Stimulated activated CD8-positive, alpha-beta memory T cell treated with anti-CD3 and anti-CD28 coated beads, Interleukin-4, amount 100 ng/mL, for 4 hours (primary cell): ENCODE measurements at places on chromosomes 7 and 10.

GRCh38 chr7:30929686-30930085 lies 18.0 kb downstream of the AQP1 start:
- no peak for DNase-seq

DNA sequence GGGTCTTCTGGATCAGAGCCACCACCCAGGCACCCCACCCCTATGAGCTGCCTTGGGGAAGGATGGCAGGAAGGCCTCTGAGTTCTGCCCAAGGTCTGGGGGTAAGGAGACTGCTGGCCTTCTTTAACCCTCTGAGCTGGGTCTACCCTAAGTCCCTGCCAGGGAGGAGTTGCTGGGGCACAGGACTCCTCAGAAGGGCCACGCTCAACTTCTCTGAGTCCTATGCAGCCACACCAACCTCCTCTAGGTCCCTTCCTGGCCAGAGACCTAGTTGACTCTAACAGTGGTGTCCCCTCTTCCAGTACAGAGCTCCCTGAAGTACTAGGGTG lies 2.6 kb upstream of the NEURL1 start:
- DNase-seq: no peak

- DNase-seq: no peak
These were observed 259.3 kb downstream of the ZEB1 start for GRCh38 chr10:31578181-31578852.

DNA sequence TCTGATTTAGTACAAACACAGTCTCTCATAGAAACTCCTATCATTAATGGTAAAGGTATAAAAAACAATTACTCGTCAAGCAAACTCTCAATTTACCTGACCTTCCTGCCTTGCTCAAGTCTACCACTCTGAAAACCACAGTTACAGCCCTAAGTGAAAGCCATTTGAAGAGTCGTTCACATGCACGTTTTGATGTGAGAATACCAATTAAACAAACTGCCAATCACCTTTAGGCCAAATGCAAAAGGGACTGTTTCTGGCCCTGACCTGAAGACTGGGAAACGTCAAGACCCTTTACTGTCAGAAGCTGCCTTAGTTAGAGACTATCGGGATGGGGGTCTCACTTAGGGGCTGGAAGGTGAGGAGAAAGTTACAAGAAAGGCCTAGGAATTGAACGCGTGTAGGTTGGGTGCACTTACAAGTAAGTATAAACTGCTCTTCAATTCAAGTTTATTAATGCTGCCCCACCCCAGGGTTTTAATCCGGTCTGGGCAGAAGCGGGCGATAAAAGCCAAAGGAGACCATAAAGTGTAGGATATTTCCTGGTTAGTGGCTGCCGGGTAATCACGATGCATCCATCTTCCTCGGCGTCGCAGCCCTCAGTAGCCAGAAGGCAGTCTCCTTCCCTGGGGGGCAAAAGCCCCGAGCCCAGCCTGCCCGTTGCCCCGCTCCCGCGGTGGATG lies 935 bp downstream of the TM9SF3 start:
- no peak for DNase-seq

DNA sequence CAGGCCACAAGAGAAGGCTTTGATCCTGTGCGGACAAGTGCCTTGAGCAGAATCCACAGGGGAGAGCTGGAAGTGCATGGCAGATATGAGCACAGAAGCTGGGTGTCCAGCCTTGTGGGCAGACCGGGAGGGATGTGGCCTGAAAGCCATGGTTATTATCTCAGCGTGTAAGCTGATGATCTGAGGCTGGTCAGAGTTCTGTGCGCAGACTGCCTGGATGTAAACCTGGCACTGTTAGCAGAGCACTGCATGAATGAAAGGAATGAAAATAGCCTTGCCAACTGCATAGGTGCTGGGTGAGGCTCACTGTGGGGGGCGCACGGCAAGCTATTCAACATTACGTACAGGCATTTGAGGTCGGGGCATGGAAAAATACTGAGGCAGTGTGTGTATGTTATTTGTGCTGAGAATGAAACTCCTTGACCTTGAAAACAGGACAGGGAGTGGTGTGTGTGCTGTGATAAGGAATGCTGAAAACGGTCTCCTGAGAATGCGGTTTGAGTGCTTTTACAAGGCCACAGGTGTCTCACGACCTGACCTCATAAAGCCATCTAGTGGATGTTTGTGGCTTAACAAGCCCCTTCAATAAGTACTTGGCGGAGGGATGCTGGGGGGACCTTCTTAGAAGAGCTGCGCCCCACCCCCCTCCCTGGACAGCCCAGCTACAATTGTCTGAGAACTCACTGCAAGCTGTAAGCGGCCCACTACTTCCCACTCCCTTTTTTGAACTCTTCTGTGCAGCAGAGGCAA lies 18.7 kb downstream of the AKR1C1 start:
- no peak for DNase-seq

DNA sequence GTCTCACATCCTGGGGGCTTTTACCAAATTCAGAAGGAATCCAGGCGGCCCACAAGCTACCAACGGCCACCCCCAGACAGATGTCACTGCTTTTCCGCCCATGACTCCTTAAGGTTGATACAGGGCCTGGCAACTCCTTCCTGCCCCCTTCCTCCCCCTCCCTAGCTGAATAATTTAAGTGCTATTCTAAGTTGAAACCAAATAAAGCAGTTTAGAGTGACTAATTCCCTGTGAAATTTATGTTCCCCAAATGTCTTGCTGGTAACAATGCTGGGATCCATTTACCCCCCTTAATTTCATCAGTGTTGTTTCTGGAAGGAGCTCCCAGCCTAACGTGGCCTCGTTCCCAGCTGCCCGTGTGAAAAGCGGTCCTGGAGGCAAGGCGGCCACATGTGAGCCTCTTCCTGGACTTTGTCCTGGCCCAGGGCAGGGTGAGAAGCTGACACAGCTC lies 109.6 kb downstream of the TMEM130 start:
- no peak for DNase-seq

GRCh38 chr7:1920266-1920681 lies 250.2 kb downstream of the ELFN1 start:
- no peak for DNase-seq

DNA sequence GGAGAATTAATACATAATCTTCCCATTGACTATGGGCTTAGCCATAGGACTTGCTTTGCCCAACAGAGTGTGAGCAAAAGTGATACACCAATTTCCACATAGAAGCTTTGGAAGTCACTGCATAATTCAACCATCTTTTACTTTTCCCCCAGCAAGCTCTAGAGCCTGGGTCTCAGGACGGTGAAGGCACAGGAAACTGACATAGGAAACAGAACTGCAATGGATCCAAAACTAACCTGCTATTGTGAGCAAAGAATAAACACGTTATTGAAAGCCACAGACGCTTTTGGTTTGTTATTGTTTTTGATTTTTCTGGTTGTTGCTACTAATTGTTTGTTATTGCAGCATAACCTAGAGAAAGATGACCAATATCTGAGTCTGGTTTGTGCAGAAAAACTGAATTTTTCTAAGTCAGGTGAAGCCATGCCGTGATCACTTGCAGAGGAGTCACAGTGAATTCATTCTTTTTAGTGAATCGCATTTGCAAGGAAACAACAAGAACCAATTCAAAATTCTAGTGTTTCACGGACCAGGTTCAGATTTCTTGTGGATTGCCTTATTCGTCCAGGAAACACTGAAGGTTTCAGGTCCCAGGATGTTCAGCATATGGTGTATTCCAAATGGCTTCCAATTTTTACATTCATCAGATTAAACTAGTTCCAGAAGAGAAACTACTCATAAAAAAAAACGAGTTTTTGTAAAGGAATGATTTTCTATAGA lies 52.8 kb downstream of the CUBN start:
- DNase-seq: no peak

DNA sequence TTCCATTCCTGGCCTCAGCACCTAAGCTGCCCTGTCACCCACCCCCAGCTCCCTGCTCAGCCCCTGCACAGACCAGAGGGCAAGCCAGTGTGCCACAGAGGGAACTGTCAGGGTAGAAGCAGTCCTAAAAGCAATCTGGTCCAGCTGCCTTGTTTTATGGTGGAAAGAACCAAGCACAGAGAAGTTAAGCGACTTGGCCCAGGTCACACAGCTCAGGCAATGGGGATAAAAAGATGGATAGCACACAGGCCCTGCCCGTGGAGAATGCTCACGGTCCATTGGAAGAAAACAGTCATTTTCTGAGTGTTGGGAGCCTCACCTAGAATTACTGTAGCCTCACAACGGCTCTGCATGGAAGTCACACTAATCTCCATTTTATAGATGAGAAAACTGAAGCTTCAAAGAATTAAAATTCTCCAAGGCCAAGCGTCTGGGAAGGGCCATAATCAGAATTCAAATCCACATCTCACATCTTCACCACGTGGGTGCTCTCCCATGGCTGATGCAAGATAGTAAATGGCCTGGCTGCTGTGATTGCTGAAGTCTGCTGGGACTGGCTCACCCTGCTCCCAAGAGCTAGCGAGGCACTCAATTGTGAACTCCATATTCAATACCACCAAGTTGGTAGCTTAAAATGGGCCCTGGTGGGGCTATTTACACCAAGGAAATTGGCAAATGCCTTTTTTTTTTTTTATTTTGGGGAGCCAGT lies 26.8 kb downstream of the C10orf105 start:
- DNase-seq: no peak

DNA sequence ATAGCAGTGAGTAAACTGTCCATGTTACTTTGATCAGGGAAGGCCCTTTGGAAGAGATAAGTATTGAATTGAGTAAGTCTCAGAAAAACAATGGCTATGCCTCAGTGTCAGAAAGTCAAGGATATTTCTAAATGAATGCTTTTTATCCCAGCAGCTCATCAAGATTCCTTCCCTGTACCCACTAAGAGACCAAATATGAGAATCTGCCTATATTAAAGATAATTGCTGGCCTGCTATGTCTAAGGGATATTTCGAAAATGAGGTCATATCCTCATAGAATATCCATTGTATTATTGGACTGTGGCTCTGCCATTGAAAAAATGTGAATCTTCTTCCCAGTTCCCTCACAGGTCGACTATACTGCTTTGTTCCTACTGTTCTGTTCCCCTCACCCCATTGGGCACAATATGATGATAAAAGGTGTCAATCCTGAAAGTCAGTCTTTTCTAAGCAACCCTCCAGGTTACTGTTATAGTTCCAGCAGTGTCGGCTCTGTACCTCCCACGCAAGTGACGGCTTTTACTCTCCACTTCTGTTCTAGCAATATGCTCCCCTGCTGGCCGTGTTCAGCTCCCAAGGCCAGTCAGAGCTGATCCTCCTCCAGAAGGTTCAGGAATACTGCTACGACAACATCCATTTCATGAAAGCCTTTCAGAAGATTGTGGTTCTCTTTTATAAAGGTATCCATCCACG lies 51.7 kb downstream of the BZW2 start:
- no peak for DNase-seq

- DNase-seq: no peak
These were observed 6.7 kb downstream of the CPEB3 start for GRCh38 chr10:92284112-92284704.

- no peak for DNase-seq
These were observed 777.7 kb downstream of the LRMDA start for GRCh38 chr10:76209135-76209534.

- DNase-seq: no peak
These were observed 17.0 kb downstream of the PNLIPRP3 start for GRCh38 chr10:116444527-116445142.

- no peak for DNase-seq
These were observed 51.1 kb downstream of the JMJD1C start for GRCh38 chr10:63414481-63415260.

- no peak for DNase-seq
These were observed 400.3 kb downstream of the RPS24 start for GRCh38 chr10:78433766-78434535.

DNA sequence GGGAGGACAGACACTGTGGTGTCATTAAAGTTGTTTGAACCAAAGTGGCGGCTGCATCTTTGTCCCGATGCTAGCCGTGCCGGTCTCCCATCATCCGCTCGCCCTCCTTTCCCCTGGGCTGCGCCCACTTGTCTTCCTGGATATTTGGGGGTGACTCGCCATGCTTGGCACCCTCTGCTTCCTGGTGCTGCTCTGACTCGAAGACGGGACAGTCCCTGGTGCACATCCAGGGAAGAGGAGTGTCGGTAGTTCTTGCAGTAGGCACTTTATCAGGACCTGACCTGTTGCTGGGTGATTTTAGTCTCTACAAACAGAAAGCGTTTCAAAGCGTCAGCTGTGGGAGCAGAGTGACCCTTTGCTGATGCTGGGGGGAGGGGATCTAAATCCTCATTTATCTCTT lies 68.3 kb upstream of the DNAJB6 start:
- no peak for DNase-seq

- DNase-seq: no peak
These were observed 18.1 kb downstream of the PRKG1 start for GRCh38 chr10:51092402-51092801.

GRCh38 chr7:79531905-79532664 lies 78.6 kb upstream of the MAGI2 start:
- DNase-seq: no peak

DNA sequence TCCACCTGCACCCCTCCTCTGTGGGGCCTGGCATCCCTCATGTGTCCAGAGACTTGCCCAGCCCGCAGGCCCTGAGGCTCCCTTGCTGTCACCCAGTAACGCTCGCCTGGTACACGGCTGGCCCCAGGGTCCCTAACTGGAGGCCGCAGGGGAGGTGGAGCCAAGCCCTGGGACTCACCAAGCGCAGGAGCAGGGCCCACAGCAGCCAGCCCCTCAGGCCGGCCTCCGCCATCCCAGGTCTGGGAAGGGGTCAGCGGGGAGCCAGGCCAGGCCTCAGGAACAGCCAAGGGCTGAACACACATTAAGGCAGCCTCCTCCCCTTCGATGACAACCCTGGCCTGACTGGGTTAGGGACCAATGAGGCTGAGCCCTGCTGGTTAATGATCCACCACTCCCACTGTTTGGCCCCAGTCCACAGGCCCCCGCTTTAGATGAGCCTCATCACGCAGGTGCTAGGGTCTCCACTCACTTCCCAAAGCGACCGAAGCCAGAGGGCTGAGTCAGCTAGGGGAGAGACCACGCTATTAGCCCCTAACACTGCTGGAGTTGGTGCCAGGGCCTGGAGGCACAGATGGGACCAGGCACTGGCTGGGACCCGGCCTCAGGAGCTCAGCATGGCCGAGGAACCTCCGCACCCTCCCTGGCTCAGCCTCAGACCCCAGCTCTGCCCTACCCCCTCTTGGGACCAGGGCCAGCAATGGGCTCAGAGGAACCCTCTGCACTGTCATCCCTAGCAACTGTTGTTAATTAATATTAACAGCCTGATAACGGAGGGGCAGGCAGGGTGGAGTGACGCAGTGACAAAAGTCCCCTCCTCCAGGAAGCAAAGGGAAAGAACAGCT lies at the start of gene NPC1L1:
TSS of gene NPC1L1 (minus strand) at position 303 of the 842 bp plus-strand sequence. CDS start at position 232, 71 bp downstream.
- no peak for DNase-seq

DNA sequence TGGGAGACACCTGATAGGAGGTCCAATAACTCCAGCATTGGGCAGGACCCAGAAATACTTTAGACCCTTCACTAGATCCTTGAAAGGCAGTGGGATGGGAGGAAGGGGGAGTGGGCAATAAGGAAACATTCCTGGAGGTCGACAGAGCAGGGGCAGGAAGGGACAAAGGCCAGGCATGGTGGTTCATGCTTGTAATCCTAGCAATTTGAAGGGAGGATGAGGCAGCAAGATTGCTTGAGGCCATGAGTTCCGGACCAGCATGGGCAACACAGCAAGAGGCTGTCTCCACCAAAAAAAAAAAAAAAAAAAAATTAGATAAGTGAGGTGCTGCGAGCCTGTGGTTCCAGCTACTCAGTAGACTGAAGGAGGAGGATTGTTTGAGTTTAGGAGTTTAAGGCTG lies 134.9 kb downstream of the JCAD start:
- no peak for DNase-seq

GRCh38 chr10:72261784-72262404 lies 11.8 kb upstream of the DDIT4 start:
- DNase-seq: no peak
